ENCODE measurements at places on chromosomes 12 and 14. TPM values are rescaled to one million over a fixed set of nuclear protein-coding genes. Genes with fewer than 3 reads are reported as not detected.

TAS2R7 gene
- total RNA-seq: not detected

TOMM20L gene
- total RNA-seq: not detected

IL22 gene
- not detected for total RNA-seq

GRCh38 chr12:94149119-94149780, 873 bp downstream of the PLXNC1 start:
- DNase-seq: peak; percentile 10

DNA sequence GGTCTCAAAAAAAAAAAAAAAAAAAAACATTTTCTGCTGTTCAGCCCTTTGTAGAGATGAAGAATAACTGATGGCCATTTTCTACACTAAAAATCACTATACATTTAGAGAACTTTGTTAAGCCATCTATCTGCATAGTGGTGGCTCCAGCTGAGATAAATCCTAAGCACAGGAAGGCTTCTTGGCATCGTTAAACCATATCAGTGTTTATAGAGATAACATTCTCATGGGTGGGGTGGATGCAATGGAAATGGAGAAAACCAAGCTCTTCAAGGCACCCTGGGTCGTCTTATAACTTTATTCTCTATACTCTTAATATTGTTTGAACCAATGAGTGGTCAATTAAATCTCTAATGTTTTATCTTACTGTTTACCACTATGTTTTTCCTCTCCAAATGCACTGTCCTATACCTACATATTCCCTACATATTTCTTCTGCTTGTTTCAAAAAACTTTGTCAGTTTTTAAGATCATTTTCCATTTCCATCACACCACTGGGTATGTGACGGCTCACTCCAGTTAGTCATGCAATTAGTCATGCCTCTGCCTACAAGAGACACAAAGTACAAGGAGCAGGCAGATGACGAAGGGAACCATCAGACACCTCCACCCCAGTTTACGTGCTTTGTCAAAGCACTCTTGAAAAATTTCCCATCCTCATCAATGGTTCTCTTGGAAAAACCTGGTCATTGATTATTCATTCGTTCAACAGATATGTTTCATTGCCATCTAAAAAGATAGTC, 119.3 kb upstream of the OVCH1 start:
- peak; percentile 34 for DNase-seq

DNA sequence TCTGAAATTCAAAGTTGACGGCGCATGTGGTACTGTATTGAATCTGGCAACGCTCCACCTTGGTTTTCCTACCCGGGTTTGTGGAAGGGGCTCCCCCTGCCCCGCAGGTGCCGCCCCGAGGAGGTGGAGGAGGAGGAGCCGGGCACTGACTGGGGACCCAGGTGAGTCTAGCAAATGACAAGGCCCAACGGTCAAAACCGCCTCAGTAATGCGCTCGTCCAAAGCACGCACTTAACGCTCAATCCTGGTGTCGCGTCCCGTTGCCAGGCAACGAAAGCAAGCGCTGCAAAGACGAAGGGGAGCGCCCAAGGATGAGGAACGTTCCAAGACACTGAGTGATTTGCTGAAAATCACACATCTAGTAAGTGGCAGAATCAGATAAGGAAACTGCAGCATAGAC, 24.0 kb upstream of the CLEC4E start:
- no peak for DNase-seq

- no peak for DNase-seq
These were observed 312.4 kb upstream of the RTL1 start for GRCh38 chr14:101215927-101216326.

- DNase-seq: no peak
These were observed 67.0 kb downstream of the FBXW8 start for GRCh38 chr12:116977465-116978380.

GRCh38 chr12:19288603-19289244, 150.6 kb upstream of the AEBP2 start:
- DNase-seq: peak; percentile 48

DNA sequence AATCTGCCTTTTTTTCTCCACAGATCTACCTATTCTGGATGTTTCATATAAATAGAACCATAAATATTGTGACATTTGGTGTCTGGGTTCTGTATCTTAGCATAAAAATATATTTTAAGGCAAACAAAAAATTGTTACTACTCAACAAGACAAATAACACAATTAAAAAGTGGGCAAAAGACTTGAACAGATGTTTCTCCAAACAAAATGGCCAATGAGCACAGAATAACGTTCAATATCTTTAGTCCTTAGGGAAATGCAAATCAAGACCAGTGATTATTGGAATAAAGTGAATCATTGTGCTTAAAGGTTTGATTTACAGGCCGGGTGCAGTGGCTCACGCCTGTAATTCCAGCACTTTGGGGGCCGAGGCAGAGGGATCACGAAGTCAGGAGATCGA, 1331.3 kb downstream of the AACS start:
- DNase-seq: no peak

GRCh38 chr12:6612247-6612646, 5.1 kb upstream of the CHD4 start:
- no peak for DNase-seq

GRCh38 chr12:101051901-101052550, 158.0 kb downstream of the SLC5A8 start:
- peak; percentile 65 for DNase-seq

DNA sequence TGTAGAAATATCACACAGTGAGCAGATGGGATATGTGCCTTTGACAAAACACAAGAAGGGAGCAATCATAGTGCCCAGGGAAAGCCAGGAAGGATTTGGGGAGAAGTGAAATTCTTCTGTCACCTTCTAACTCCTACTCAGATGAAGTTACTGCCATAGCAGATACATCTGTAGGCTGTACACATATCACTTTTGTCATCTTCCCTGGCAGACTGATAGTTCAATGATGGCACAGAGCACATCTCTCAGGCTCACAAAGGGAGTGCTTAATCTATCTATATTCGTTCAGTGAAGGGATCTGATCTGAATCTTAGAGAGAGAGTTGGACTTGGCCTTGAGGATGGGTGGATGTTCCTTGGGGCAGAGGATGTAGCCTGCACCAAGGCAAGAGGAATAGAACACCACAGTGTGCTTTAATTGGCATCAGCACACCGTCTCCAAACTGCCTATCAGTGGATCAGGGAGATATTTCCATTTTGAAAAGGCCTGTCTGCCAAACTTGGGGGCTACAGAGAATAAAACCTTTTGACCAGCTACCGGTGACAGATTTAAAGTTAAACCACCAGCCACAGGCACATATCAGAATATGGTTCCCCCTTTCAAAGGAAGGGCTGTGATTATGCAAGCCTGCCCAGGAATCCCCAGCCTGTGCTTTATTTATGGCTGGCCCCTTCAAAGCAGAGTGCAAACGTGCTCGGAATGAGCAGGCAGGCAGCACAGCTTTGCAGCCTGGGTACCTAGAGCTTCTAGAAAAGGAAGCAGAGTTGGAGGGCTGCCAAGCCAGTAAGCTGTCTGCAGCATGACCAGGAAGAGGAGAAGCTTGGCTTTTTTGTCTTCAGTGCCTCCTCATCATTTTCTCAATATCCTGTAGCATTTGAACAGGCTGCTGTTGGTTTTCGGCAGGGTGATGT, 165.5 kb upstream of the DYRK2 start:
- DNase-seq: no peak

DNA sequence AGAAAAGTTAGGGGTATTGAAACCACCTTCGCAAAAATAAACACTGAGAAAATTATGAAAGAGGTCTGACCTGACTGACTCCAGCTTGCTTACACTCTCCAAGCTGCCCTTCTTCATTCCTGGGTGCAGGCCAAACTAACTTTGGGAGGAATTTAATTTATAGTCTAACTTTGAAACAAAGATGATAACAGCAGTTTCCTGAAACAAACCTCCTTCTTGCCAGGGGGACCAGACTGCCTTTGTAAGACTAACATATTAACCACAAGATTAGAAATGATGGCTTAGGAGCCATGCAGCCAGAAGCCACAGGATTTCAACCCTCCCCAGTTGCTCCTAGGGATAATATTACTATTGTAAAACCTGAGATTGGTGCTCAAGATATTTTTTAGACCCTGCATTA, 13.8 kb upstream of the EEA1 start:
- DNase-seq: no peak

DNA sequence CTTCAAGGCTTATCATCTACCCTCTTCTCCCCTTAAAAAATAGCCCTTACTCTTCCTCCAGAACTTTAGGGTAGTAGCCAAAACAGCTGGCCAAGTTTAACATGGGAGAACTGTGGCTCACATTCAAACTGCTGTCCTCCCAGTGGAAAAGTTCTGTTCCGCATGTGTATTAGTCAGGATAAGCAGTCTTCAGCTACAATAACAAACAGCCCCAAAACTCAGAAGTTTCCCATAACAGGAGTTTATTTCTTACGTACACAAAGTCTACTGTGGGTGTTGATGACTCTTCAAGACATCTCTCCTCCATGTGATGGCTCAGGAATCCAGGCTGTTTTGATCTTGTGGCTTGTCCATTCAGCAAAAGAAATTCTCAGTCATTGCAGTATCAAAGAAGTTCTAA, 35.5 kb downstream of the MYO1H start:
- DNase-seq: no peak

DNA sequence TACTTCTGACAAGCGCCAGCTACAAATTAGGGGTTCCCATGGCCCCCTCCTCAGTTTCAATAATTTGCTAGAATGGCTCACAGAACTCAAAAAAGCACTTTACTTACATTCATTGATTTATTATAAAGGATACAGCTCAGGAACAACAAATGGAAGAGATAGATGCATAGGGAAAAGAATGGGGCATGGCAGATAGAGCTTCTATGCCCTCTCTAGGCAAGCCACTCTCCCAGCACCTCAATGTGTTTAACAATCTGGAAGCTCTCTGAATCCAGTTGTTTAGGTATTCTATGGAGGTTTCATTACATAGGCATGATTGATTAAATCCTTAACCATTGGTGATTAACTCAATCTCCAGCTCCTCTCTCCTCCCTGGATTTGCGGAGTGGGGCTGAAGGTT, 184.5 kb upstream of the DAAM1 start:
- no peak for DNase-seq

Data from Caki2 (cell line).